ENCODE measurements at places on chromosomes 1 and 21.

DNA sequence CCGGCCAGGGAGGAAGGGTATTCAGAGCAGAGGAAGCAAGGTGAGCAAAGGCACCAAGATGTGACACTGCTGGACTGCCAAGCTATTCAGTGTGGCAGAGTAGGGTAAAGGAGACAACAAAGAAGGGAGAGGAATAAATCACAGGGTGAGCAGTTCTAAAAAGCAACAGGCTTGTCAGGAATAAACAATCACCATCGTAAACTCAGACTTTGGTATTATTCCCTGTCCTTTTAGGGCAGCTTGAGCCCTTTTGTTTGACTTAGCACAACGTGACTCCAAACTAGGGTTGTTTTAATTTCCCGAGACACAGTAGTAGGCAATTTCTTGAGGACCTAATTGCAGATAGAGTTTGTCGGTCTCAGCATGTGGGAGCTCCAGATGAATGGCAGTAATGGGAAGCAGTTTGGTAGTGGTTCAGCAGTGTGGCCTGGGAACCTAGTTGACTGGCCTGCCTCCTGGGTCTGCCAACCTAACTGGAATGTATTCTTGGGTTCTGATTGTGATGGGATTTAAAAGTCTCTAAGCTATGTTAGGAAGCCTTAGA, 4.3 kb downstream of the CR1L start:
- DNase-seq, result no peak

DNA sequence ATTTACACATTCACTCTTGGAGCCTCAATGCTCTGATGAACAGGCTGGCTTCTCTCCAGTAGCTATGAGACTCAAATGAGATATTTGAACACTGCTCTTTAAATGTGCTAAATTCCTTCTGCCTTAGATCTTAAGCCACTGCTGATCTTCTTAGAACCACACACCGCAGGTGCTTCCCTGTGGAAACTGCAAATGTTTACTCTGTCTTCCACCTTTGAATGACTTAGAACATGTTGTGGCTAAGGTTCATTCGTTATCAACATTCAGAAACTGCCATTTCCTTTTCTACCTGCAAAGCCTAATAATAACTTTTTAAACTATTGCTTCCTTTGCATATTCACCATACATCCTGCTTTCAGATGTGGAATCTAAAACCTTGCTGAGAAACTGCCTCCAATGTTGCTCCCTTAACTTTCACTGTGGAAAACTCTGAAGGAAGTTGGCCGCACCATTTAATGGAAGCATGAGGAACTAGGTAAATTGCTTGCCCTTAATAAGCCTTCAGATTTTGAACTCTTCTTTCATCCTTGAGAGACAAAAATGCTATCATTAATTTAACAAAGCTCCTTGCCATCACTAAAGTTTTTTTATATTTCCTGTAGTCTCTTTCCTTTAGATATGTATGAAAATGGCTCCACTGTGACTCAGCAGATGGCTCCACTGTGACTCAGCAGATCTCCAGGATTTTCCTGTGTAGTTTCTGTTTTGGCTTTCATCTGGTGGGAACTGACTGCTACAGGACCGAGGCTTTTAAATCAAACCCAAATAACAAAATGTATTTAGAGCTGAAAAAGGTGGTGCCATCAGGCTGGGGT, 143.8 kb downstream of the TNFSF18 start:
- DNase-seq, result no peak

GRCh38 chr1:66648901-66649595, 103.2 kb upstream of the DYNLT5 start:
- DNase-seq, result no peak

DNA sequence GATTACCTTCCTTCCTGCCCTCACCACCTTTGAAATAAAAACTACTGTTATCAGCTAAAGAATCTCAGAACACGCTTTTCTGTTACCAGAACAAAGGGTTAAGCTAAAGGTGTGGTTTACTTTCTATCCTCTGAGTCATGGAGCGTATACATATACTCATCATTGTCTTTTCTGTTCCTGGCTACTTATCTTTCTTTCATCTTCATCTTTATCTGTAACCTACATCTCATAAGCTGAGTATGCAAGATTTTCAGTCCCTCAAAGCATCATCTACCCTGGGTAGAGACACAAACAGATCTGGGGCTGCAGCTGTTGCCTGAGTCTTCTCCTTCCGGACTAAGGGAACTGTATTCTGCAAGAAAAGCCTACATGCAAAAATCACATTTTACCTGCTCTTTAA, 75.6 kb downstream of the LMO4 start:
- no peak for DNase-seq

- no peak for DNase-seq
Measured at GRCh38 chr1:108527837-108528236, 32.1 kb upstream of the EEIG2 start.

Data from LNCaP clone FGC (cell line).